ENCODE measurements at places on chromosomes 3 and 15. TPM values are rescaled to one million over a fixed set of nuclear protein-coding genes. Genes with fewer than 3 reads are reported as not detected.

DNA sequence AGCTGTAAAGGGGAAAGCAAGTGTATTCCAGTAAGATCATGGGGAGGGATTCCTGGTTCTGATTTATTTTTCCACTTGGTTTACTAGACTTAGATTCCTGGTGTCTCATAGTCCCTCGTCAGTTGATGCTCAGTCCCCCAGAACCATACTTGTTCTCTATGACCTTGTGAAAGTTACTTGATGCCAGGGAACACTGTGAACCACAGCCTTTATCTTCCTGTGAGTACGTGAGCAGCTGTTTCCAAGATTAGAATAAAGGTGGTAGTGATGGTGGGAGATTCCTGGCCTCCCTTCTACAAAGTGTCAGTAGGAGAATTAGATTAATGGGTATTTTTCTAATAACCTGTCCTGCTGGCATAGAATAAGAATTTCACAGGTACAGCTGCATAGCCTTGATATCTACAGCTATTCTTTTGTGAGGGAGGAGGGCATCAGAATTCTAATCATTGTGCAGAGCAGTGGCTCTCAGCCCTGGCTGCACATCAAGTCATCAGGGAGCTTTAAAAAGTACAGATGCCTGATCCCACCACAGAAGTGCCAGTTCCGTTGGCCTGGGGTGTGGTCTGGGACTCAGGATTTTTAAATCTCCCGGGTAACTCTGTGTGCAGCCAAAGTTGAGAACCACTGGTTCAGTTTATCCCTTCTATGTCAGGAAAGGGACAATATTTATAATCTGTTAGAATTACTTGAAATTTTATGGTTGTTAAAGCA is 20.0 kb downstream of the GPD1L start:
- DNase-seq = no peak

DNA sequence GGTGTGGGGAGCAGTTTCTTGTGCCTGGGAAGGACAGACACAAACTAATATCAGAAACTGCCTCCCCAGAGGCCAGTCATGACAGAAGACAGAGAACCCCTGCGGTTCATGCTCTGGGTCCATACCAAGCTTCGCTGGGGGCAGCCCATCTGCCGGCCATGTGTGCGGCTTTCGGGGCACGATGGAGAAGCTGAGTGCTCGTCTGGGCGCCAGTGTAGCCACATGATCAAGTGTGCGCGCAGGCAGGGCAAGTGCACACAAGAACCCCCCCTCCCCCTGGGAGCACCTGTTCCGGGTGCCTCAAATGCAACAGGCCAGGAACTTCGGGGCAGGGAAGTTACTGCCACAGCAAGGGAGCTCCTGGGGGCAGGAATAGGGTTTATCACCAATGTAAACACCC is 1.8 kb downstream of the ADAMTS17 start:
- DNase-seq = no peak

LRTM1 gene
- total RNA-seq = not detected

GRCh38 chr15:100107606-100108225 is 234.1 kb downstream of the ADAMTS17 start:
- DNase-seq = no peak

DNA sequence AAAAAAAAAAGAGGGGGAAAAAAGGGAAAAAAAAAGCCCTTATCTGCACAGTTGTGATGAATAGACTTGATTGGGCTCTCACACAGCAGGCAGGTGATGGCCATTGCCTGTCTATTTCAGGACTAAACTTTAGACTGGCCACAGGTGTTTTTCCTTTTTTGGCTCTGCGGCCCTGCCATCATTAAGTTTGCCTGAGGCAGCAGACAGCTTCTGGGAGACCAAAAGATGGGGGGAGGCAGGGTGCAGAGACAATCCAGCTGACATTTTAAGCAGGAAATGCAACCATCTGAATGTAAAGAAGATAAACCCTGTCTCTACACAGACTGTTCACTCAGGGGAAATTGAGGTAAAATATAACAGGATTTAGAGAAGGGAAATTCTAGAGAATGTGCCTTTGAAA is 295.0 kb upstream of the KCNH8 start:
- DNase-seq = no peak

Data from kidney epithelial cell (primary cell).